ENCODE measurements at places on chromosomes 4 and X. TPM values are rescaled to one million over a fixed set of nuclear protein-coding genes. Genes with fewer than 3 reads are reported as not detected.

Gene SHROOM3
- total RNA-seq = 0.02 TPM

Gene GATA1
- total RNA-seq = not detected

Gene ZNF630
- 0.33 TPM for total RNA-seq

- peak; percentile 74 for DNase-seq
- H3K27ac ChIP-seq = no peak overlapping the region
- no peak overlapping the region for H3K4me3 ChIP-seq
- H3K27me3 ChIP-seq = no peaks in the 10 kb centered on the region
These were observed 20.5 kb downstream of the SLC25A5 start for GRCh38 chrX:119488749-119489148.

GRCh38 chr4:5204781-5205180, 153.5 kb downstream of the STK32B start:
- no peak for DNase-seq
- no peaks in the 10 kb centered on the region for H3K4me1 ChIP-seq
- H3K36me3 ChIP-seq = no peaks in the 10 kb centered on the region
- H3K4me3 ChIP-seq = no peak overlapping the region
- H3K27ac ChIP-seq = no peak overlapping the region

GRCh38 chr4:1309261-1310010, 19.7 kb downstream of the MAEA start:
- peaks cover 37% of the 10 kb centered on the region for H3K36me3 ChIP-seq
- H3K4me1 ChIP-seq = peaks cover 51% of the 10 kb centered on the region
- no peaks in the 10 kb centered on the region for H3K27me3 ChIP-seq

- no peak overlapping the region for H3K4me3 ChIP-seq
- H3K27me3 ChIP-seq = no peaks in the 10 kb centered on the region
- DNase-seq = peak; percentile 65
- no peak overlapping the region for H3K27ac ChIP-seq
- peaks cover 4% of the 10 kb centered on the region for H3K36me3 ChIP-seq
These were observed 144.9 kb downstream of the POLA1 start for GRCh38 chrX:24838629-24839028.

DNA sequence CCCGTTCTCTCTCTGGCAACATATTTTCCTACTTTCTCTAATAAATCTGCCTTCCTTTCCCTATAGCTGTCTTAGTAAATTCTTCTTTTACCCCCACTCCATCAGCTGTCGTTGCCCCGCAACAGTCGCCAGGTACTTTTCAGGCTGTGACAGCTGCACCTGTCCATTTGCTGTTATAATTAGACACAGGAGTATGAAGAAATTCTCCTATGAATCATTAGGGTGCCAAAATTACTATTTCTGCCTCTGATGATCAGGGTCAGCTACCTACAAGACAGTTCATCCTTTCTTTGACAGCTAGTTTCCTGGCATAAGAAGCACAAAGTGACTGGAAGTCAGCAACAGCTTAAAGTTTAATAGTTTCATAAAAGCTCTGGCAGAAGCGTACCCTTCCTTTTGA, 19.5 kb upstream of the GALNTL6 start:
- H3K36me3 ChIP-seq = no peaks in the 10 kb centered on the region
- H3K27me3 ChIP-seq = no peaks in the 10 kb centered on the region
- H3K27ac ChIP-seq = no peak overlapping the region
- no peaks in the 10 kb centered on the region for H3K4me1 ChIP-seq

DNA sequence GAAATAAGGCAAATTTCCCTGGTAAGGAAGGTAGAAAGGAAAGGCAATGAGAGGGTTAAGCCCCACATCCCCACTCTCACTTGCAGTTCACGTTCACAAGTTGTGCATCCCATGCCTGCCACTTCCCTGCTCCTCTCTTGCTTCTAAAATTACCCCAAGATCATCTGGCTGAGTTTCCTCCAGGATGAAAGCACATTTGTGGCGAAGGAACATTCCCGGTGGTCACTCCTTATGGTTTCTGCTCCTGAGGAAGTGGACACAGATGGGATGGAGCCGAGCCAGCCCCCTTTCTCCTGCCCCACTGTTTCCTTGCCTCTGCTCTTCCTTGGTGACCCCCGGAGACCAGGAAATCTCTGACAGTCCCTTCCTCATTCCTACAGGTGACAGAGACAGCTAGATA, 37.5 kb downstream of the SPINK2 start:
- peaks cover 10% of the 10 kb centered on the region for H3K27me3 ChIP-seq
- no peak overlapping the region for H3K4me3 ChIP-seq
- no peak for DNase-seq
- H3K27ac ChIP-seq = no peak overlapping the region
- no peaks in the 10 kb centered on the region for H3K36me3 ChIP-seq

- peaks cover 24% of the 10 kb centered on the region for H3K27me3 ChIP-seq
- H3K4me1 ChIP-seq = peaks cover 34% of the 10 kb centered on the region
These were observed 10.6 kb upstream of the PRDM8 start for GRCh38 chr4:80186676-80187075.

DNA sequence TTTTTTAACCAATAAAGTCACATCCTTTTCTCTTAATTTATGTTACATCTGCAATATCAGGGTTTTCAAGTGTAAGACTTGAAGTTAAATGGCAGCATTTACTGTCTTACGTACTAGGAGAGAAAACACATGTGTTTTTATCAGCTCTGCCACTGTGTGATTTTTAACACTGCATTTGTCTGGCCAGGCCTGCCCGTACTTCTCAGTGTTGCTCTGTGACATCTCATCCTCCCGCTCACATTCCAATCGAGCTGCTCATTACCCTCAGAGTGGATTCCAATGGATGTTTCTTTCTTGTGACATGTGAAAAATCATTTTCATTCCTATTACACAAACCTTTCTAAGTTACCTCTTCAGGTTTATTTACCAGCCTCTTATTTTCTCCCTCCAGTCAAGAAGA, 420.3 kb downstream of the FAT4 start:
- H3K4me1 ChIP-seq = no peaks in the 10 kb centered on the region
- no peak overlapping the region for H3K27ac ChIP-seq
- H3K36me3 ChIP-seq = no peaks in the 10 kb centered on the region
- no peak overlapping the region for H3K4me3 ChIP-seq
- no peaks in the 10 kb centered on the region for H3K27me3 ChIP-seq

DNA sequence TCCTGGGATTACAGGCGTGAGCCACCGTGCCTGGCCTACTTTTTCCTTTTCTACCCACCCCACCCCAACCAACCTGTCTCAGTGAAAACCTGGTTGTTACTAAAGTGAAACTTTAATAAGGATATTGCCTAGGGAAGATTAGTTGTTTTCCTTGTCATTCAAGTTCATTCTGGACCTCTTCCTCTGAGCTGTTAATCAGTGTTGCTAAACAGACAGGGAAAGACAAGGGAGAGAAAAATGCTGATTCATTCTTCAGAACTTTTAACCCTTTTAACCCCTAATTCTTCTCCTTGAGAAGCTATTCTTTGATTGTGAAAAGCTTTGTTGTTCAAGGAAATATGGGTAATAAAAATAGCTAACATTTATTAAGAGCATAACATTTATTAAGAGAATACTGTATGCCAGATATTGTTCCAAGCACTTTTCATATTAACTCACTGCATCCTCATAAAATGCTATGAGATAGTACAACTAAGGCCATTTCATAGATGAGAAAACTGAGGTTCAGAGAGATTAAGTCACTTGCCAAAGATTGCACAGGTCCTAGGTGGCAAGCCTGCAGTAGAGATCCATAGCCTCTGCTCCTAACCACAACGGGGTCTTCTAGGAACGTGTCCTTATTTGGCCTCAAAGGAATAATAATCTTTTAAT, 34.8 kb downstream of the OSTC start:
- H3K4me3 ChIP-seq = no peak overlapping the region
- H3K27ac ChIP-seq = no peak overlapping the region

DNA sequence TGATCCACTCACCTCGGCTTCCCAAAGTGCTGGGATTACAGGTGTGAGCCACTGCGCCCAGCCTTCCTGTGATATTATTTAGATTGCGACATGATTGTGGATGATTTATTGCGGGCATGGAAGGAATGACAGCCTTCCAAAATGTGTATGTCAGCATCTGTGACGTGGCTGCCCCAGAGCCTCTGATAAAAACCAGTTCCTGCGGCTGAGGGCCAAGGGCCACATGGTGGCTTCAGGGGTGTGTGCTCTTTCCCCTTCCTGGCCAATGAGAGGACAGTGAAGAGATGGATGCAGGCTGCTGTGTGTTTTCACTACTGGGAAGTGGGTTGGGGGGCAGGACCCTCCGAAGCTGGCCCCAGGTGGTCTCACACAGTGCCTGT, 57.4 kb upstream of the HGFAC start:
- peaks cover 5% of the 10 kb centered on the region for H3K27me3 ChIP-seq
- H3K4me3 ChIP-seq = no peak overlapping the region
- peaks cover 12% of the 10 kb centered on the region for H3K4me1 ChIP-seq
- H3K27ac ChIP-seq = no peak overlapping the region
- no peaks in the 10 kb centered on the region for H3K36me3 ChIP-seq
- DNase-seq = no peak

Measured in activated CD4-positive, alpha-beta T cell treated with anti-CD3 and anti-CD28 coated beads, Interleukin-2, amount 10 ng/mL, durations not matched to agents 24 days and 14 days (primary cell).